Inflammatory macrophage (primary cell): ENCODE measurements at places on chromosomes 3 and 15.

GRCh38 chr3:151367448-151367847 lies 17.1 kb downstream of the P2RY12 start:
- DNase-seq = no peak

DNA sequence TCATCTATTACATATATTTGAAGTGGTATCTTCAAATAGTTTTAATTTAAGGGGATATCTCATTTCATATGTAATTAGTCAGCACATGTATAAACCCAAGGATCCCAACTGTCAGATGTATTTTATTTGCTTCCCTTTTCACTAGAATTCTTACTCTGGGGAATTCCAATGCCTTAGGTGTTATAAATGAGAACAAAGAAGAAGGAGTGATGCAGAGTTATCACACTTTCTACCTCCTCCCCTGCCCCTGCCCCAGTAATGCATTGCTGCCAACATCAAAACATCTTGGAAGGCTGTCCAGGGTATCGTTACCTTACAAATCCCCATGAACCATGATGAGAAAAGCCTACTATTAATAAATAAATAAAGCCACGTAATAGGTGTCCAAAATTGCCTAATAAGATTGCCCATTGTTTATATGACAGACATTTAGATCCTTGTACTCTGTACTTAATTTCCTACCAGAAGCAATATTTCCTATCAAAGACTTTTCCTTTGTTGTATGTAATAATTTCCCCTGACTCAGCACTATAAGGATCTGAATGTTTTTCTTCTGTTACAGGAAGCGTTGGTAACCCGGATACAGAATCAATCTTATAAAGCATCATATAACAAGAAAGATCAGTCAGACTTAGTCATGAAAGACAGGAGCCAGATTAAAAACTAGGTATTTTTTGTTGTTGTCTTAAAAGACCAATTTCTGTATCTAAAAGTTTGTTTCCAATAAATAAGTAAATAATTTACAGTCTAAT lies 38.8 kb downstream of the CBLB start:
- no peak for DNase-seq

GRCh38 chr3:178236555-178237277 lies 299.5 kb upstream of the KCNMB2 start:
- no peak for DNase-seq

- DNase-seq = no peak
These were observed 2.7 kb downstream of the FBN1 start for GRCh38 chr15:48642795-48643194.

GRCh38 chr3:53503195-53503594 lies 8.8 kb downstream of the CACNA1D start:
- DNase-seq = no peak

GRCh38 chr3:29291260-29291981 lies 10.6 kb downstream of the RBMS3 start:
- DNase-seq = no peak

DNA sequence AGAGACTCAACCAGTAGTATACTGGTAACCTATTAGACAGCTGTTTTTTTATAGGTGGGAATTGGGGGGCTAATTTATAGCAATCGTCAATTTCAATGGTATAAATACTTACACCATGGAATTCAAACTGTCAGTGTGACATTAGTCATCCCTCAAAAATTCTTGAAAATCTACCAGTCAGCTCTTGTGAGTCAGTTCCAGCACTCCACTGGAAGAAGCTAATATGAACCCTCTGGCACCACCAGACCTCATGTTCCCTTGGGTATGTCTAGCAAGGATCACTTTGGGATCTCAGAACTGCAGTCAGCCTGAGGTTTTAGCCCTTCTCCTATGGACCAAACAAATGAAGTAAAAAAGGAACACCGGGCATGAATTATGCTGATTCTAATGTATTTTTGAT lies 11.8 kb upstream of the UACA start:
- DNase-seq = no peak

DNA sequence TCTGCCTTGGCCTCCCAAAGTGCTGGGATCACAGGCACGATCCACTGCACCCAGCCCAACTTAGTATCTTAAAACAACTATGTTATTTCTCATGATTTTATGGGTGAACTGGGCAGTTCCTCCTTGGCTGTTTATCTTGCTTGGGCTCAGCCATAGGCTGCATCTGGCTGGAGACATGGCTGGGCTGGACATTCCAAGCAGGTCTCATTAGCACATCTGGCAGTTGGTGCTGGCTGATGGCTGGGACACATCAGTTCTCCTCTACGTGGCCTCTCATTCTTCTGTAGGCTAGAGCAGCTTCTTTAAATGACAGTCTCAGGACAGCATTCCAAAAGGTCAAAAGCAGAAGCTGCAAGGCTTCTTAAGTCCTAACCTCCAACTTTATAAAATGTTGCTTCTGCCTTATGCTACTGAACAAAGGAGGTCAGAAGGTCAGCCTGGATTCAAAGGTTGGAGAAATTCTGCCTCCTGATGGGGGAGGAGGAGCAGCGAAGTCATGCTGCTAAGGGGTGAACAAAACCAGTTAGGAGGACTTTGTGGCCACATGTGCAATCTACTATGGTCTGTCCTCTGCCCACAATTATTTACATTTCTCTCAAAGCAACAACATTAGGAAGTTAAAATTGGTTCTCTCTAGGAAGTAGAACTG lies 144.0 kb downstream of the AQP9 start:
- DNase-seq = peak; percentile 89

GRCh38 chr3:53525765-53526703 lies 31.6 kb downstream of the CACNA1D start:
- no peak for DNase-seq

GRCh38 chr3:151796105-151796680 lies 17.7 kb upstream of the AADAC start:
- no peak for DNase-seq

GRCh38 chr3:108088146-108088545 lies 2.7 kb downstream of the CD47 start:
- DNase-seq = peak; percentile 14

DNA sequence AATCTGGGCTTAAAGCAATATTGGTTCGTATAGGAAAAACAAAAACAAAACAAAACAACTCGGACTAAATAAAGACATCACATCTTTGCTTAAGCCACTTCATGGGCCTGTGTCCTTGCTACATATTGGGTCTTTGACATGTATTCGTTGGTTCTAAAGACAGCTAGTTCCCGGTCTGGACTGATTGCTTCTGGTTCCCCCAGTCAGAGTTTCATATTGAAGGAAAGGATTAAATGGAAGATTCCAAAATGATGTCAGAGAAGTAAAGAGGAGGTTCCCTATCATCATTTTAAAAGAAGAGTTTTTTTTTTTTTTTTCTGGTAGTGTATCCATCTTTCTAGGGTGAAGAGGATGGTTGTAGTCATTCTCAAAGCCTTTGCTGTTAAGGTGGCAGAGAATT lies 2.3 kb downstream of the OXSR1 start:
- DNase-seq = no peak

DNA sequence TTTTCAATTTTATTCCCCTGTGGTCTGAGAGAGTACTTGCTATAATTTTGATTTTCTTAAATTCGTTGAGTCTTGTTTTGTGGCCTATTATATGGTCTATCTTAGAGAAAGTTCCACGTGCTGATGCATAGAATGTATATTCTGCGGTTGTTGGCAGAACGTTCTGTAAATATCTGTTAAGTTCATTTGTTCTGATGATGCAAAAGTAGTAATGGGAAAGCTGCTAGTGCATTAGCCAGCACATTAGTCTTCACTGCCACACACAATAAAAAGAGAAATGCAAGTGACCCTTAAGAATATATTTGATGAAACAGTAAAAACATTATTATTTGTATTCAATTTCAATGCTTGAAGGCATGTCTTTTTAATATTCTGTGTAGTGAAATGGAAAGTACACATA lies 84.8 kb downstream of the GTPBP8 start:
- no peak for DNase-seq

GRCh38 chr3:184497804-184498203 lies 63.8 kb upstream of the EPHB3 start:
- peak; percentile 9 for DNase-seq

GRCh38 chr3:115699706-115700105 lies 76.4 kb downstream of the GAP43 start:
- DNase-seq = no peak

- DNase-seq = no peak
These were observed 199.4 kb upstream of the ARRDC4 start for GRCh38 chr15:97761110-97761509.

DNA sequence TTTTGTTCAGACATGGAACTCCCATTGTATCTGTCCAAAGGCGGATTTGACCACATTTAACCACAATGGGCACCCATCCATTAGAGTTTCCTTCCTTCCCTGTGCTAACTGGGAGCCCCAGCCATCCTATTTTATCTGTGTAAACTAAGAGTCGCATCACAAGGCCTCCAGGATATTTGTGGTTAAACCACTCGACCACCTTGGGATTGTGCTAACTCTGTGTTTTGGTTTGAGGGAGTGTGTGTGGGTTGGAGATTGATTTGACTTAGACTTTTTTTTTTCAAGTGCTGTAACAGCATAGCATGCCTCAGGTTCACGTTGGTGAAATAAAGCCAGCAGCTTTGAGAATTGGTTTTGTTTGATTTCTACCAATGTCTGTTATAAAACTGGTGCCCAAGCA lies 100.4 kb upstream of the TP63 start:
- DNase-seq = no peak

DNA sequence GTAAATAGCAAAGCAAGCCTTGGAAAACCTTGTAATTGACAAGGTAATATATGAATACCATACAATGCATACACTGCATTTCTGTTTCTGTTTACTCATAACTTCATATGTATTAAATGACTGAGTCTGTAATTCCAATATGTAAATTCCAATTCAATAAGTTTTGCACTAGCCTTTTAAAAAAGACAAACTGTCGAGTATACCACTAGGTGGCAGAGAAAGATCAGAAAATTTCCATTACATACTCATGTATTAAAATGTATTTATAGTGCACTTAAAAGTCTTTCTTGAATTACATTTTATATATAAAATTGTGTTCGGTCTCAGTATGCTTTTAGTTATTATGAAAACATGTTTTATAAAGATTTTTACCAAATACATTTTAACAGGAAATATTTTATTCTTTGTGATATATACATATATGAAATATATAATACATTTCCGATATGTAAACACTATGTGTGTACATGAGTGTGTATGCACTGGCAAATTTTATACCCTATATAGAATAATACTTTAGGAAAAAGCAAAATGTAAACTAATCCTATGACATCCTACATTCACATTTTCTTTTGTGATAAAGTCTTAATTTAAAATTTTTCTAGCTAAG lies 216.8 kb downstream of the VGLL3 start:
- DNase-seq = peak; percentile 18

- no peak for DNase-seq
These were observed 42.3 kb downstream of the MITF start for GRCh38 chr3:69781593-69781992.

DNA sequence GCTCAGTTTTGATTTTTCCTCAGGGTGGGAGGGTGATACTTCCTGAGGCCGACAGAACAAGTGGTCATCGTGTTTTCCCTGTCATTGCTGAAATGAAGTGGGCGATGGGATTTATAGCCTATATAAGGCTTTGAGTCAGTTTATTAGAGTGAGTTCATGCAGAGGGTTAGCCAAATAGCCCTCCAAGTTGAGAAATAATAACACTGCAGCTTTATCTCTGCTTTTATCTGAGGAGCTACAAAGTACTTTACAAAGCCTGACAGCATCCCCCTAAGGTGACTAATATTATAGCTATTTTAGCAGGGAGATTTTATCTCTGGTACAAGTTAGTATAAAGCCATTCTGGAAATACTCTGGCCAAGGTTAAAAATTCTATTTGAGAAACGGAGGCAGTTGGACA lies 389.6 kb downstream of the MFSD1 start:
- DNase-seq = no peak

GRCh38 chr3:126883241-126883640 lies 99.7 kb upstream of the PLXNA1 start:
- DNase-seq = no peak

DNA sequence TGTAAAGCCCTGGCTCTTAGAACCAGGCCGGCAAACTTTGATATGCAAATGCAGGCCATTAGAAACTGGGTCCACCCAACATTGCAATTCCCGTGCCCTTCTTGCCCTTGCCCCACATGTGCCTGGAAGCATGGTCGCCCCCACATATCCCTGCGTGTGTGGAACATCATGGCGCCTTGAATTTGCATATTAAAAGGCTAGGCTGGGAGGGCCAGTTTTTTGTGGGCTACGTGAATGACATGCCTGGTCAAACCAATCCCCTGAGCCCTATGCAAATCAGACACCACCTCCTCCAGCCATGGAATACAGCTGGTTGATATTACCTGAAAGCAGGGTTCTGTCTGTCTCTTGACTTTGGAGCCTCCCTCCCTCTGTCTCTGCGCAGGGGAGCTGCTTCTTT lies 58.7 kb upstream of the ARHGEF26 start:
- DNase-seq = no peak

- no peak for DNase-seq
These were observed 846.5 kb upstream of the ALCAM start for GRCh38 chr3:104520228-104520655.

DNA sequence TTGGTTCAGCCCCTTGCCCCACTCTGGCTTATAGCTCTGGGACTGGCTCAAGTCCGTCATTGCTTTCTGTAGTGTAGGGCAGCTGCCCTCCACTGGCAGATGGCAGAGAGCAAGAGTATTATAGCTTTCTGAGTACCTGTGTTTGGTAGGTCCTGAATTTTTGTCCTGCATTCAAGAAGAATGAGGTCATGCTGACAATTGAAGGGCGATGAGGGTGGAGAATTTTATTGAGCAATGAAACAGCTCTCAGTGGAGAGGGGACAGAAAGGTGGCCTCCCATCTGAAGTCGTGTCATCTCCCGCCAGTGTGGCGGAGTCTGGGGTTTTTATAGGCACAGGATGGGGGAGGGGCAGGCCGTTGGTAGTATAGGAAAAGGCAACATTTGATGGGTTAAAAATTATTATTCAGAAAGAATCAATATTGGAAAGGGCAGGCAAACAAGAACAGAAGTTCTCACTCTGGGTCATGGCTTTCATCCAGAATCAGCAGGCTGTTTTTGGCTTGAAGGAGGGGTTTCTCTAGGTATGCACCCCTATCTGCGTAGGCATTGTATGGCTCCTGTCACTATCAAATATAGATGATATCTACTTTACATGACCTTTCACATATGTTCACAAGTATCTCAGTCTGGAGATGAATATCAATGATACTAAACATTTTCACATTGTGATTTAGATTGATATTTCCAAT lies 1239.7 kb upstream of the ALCAM start:
- no peak for DNase-seq

GRCh38 chr3:124410471-124410870 lies 319.8 kb upstream of the UMPS start:
- no peak for DNase-seq

GRCh38 chr3:9473496-9474065 lies 76.2 kb downstream of the SETD5 start:
- no peak for DNase-seq

DNA sequence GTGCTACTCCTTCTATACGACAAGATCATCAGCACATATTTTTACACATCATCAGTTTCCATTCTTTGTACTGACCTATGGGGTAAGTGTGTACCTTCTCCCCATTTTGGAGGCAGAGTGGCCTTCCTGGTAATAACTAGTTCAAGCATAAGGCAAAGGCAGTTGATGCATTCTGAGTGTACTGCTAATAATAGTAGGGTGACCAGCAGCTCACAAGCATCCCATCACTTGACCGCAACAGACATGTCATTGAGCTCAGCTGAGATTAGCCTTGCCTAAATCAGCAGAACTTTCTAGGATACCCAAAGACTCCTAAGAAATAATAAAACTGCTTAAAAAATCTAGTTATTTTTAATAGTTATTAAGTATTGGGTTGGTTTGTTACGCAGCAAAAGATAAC lies 329.8 kb upstream of the FRG2C start:
- DNase-seq = no peak

GRCh38 chr15:40111888-40112287 lies 3.2 kb upstream of the BMF start:
- DNase-seq = no peak

- DNase-seq = peak; percentile 38
These were observed 499 bp downstream of the ALDH1A2 start for GRCh38 chr15:58064980-58065444.
